Activated gamma-delta T cell treated with anti-CD3 and anti-CD28 coated beads, Interleukin-2, amount 50 U/mL, for 16 hours (primary cell): ENCODE measurements at places on chromosomes 1 and 21.

GRCh38 chr1:52111492-52111891, 30.4 kb upstream of the ZFYVE9 start:
- DNase-seq, result no peak

GRCh38 chr21:29504751-29505321, 206.1 kb downstream of the BACH1 start:
- no peak for DNase-seq

DNA sequence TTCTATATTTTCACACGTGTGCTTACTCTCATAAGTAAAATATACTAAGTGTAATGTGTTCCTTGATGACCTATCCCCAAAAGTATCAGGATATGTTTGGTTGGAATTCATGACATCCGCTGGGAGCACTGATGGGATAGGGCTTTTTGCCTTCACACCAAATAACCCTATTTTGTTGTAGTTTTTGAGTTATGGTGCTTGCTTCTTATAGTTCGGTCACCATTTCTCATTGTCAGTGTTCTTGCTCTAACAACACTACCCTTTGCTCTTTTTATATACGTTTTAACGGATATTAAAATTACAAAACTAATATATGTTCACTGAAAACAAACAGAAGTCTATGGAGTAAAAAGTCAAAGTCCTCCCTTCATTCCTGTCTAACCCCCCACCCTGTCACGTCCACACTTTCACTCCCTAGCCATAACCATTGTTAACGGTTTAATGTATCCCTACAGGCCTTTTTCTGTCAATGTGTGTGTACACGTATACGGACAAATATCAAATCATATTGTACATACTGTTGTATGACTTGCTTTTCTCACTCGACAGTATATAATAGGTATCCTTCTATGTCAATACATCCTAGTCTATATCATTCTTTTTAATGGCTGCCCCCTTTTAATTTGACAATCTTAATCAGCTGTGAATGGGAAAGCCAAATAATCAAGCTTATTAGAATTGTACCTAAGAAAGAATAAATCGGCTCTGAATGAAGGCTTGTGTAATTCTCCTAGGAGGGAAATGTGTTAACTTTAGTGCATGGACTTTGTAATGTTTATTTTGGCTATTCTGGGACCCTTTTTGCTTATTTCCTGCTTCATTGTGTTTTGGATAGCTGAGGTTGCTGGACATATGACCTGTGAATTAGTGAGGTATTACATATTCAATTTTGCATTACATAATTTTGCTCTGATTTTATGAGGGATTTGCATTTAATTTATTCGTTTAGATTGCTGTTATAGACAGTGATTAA, 3.5 kb upstream of the RNF220 start:
- no peak for DNase-seq

GRCh38 chr1:2274929-2275475, 46.9 kb downstream of the SKI start:
- DNase-seq, result no peak
